ENCODE measurements at places on chromosomes 7 and 10.

DNA sequence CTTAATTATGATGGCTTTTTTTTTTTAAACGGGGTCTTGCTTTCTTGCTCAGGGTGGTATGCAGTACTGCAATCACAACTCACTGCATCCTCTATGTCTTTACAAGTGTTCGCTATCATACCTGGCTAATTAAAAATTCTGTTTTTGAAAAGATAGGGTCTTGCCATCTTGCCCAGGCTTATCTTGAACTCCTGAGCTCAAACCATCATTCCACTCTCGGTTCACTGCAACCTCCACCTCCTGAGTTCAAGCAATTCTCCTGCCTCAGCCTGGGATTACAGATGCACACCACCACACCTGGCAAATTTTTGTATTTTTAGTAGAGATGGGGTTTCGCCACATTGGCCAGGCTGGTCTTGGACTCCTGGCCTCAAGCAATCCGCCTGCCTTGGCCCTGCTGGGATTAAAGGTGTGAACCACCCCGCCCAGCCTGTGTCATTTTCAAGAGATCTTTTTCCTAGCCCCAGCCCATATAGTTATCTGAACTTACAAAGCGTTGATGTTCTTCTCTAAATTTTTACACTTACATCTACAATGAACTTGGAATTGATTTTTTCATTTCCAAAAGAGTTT is 6.0 kb downstream of the HNRNPF start:
- no peak for DNase-seq

GRCh38 chr7:129110258-129110981 is 34.1 kb upstream of the TSPAN33 start:
- DNase-seq = no peak

DNA sequence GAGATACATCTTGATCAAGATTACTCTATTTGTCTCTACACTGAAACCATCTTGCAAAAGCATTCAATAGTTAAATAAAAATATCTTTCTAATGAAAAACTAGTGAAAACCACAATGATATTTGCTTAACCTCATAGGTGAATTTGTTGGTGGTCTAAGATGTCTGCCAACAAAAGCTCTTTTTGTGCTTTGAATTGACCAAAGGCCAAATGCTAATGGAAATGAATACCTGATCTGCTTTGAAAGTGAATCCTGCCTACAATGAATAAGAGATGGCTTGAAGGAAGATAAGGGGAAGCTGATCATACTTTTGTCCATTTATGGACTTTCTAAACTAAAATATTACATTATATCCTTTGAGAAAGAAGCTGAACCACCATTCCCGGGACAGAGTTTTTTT is 228.9 kb upstream of the ETV1 start:
- no peak for DNase-seq

DNA sequence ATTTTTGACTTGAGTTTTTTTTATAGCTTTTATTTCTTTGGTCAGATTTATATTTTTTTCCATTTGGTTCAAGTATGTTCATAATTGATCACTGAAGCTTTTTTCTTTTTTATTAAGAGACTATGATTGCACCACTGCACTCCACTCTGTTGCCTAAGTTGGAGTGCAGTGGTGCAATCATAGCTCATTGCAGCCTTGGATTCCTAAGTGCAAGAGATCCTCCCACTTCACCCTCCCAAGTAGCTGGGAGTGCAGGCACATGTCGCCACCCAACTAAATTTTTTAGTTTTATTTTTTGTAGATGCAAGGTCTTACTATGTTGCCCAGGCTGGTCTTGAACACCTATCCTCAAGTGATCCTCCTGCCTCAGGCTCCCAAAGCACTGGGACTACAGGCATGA is 97.7 kb upstream of the KIF5B start:
- no peak for DNase-seq

GRCh38 chr10:22554461-22555182 is 159.8 kb downstream of the PIP4K2A start:
- no peak for DNase-seq

DNA sequence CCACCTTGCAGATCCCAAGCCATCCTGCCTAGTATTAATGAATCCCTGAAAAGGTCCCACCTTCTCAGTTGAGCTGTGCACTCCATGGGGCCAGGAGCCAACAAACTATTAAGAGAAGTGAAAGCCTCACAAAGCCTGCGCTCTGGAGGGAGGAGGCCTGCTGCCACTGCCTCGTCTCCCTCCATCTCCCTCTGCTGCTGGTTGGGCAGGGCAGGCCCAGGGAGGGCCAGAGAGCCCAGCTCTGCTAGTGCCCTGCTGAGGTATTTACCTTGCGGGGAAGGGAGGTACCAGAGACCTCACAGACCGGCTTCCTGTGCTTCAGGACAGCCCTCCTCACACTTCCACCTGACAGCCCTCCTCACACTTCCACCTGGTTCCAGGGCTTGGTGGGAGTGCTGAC is 171.5 kb downstream of the SH3PXD2A start:
- DNase-seq = no peak

DNA sequence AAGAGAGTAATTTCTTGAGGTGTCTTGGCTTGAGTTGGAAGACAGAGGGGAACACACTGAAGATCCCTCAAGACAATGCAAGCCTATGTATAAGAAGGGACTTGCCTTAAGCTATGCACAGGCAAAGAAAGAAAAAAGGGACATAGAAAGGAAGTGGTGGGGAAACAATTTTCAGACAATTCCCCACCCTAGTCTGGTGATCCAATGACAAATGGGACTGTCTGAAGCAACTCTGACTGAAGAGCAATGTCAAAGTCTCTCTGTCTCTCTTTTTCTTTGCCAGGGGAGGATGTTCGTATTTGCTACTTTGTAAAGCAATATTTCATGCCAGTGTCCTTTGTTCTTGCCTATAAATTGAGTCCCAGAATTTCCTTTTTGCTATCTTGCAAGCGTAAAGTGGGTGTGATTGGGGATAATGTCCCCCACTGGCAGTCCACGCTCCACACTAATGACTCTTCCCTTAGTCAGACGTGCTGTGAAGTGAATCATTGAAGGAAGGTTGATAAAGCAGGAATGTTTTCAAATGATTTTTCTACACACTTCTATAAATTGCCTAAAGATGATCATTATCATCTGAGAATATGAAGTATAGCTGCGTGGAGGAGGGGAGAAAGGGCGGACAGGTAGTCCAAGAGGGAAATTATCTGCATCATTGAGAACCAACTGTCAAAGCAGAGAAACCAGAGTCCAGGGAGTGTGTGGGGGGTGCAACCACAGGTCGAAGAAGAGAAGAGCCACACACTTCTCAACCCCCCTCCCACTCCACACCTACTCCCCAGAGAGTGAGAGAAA is 243.8 kb upstream of the ETV1 start:
- DNase-seq = no peak

- peak; percentile 81 for DNase-seq
Measured at GRCh38 chr7:23679898-23680413, at the start of gene FAM221A. Gene FAM221A (plus strand): TSS chr7:23680199. CDS start chr7:23680219, 20 bp downstream.

DNA sequence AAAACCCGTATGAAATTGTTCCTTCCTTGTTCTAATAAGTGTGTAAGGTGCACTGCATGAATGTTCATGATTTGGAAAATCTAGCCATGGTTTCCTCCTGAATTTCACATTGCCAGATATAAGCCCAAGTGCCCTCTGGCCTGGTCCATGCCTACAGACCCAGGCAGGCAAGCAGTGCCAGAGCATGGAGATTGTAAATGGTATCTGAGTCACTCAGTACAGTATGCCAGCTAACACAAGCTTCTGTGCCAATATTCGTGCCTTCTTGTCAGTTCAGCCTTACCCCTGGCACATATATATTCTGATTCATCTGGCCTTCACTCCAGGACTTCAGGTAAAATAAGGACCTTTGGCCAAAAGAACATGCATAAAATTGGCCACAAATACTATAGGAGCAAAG is 38.4 kb upstream of the PDE1C start:
- DNase-seq = no peak

GRCh38 chr10:102642736-102643335 is 1.4 kb upstream of the TRIM8 start:
- no peak for DNase-seq

- peak; percentile 43 for DNase-seq
Measured at GRCh38 chr10:96719850-96720421, 378 bp downstream of the PIK3AP1 start.

GRCh38 chr10:55897490-55897921 is 463.6 kb downstream of the ZWINT start:
- DNase-seq = no peak

GRCh38 chr7:17239683-17240521 is 58.5 kb upstream of the AHR start:
- no peak for DNase-seq

DNA sequence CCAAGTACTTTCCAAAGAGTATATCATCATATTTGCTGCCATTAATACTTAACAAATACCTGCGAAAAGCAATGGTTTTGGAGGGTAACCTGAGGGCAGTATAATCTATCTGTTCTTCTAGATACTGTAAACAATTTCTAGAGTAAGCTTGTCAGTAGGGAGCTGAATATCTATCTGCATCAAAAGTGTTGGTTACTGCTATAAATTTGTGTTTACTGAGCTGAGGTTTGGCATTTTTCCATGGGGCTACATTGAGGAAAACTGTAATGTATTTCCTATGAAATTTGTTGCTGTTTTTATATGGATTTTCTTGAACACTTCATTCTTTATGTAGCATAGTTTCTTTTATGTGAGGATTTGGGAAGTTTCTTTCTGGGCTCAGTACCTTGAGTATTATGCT is 913.4 kb downstream of the CNTNAP2 start:
- no peak for DNase-seq

DNA sequence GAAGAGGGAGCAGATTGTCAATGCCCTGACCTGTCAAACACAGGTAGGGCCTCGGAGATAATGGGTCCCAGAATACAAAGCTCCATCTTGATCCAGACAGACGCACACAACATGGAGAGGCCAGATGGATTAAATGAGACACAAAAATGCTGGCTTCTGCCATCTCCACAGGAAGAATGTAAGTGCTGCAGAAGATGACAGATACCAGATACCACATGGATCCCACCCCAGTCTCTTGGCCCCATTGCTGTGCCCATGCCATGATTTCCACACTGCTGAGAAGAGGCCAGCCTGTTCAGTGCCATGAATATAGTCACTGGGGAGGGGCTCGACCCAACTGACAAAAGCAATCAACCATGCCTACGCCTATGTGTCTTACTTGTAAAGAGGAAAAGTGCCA is 487.9 kb downstream of the PARD3 start:
- no peak for DNase-seq

DNA sequence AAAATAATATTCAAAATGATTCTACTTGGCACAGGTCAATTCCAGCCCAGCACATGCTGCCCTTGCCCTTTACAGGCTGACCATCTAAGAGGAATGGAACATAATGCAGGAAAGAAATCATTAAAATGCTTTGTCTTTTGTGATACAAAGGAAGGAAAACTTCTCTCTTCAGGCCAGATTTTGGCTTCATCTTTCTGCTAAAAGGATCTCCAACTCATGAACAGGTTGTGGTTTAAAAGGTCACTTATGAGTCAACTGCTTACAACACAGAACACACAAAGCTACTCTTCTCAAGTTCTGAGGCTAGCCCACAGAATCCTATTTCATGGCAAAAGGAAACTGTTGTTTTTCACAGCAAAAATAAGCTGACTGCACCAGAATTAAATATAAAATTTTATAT is 197.1 kb downstream of the DOCK4 start:
- DNase-seq = no peak

DNA sequence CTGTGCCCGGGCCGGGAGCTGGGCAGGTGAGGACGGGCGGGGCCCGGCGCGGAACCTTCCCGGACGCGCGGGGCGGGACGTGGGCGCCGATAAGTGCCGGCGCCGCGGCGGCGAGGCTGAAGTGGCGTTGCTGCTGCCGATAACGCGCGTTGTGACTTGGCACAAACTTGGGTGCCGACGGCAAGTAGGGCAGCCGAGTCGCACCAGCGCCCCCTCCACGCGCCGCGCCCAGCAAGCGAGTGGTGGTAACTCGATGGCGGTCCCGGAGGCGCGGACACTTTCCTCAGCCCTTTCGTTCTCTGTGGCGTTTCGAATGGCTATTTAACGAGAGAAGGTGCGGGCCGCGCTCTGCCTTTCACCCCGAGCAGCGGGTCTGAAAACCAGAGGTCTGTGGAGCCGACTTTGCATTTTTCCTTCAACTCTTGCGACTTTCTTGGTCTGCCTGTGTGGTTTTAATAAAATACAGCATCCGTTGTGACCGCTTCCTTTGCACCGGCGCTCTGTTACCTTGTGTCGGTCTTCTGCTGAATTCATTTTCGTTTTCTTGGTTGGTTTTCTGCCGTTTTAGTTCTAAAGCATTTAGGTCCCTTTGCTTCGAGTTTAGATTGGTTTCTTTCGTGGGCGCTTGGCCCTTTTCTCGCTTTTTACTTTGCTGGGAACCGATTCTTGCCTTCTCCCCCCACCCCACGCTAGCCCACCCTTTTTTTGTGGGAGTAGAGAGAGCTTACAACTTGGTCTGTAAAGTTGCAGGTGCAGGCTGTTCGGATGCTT is 701 bp downstream of the STK17A start:
- DNase-seq = peak; percentile 49

DNA sequence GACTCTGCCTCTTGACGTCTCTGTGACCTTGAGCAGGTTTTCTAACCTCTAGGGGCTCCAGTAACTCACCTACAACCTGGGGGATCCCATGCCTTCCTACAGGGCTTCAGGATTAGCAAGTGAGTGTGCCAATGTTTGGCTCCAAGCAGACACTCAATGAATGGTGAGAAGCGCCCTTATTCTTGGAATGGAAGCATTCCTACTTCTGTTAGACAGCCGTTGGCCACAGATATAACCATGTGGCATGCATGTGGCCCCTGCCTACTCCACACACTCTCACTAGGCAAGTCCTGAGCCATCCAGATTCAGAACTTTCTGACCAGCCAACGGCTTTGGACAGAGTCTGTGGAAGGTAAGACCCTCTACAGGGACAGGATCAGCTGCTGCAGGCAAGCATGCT is 108.9 kb upstream of the LYZL2 start:
- DNase-seq = no peak

DNA sequence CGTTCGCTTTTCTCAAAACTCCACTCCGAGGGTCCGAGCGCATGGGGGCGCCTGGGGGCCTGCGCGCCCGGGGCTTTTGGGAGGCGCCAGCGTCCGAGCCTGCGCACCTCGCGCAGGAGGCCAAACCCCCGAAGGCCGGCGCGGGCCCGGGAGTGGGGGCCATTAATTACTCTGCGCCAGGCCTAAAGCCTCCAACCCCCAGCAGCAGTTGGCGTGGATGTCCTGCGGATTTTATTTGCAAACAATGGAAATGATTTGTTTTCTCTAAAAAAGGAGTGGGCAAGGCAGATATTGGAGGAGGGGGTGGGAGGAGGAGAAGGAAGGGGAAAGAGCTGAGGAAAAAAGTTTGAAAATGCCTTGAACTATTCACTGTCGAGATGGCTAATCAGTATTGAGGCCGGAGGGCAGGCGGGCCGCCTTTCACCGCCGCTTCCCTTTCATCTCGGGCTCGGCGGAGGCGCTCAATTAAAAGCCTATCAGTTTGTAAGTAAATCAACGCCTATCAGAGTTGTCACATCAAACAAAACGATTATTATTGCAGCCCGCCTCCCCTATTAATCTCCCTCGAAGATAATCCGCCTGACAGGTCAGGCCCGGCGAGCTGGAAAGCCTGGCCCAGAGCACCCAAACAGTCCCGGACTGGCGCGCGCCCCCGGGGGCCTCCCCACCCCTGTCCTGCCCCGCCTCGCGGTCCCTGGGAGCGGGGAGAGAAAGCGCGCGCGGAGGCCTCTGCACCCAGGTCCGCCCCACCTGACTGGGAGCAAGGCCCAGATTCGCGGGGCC is 3.4 kb upstream of the ZNF503 start:
- DNase-seq = no peak

GRCh38 chr10:120076996-120077706 is 184.6 kb downstream of the SEC23IP start:
- no peak for DNase-seq

Data from stimulated activated CD4-positive, alpha-beta T cell treated with anti-CD3 and anti-CD28 coated beads, Interleukin-4, amount 100 ng/mL, for 48 hours (primary cell).